SK-N-SH (cell line): ENCODE measurements at places on chromosomes 5 and 9.

DNA sequence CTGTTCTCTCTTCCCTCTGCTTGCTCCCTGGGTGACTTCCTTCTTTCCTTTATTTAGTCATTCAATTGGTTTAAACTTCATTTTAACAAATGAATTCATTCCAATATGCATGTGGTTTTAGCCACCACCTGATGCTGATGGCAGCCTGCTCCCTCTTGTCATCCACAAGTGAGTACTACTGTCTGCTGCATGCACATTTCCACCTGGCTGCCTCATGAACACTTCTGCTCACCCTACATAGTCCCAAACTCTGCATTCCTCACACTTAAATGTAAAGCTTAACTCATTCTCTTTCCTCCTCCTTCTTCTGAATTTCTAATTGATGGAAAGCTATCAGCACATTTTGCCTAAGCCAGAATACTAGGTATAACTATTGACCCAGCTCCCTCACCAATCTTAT is 184.7 kb upstream of the ZNF462 start:
- no peak for DNase-seq

DNA sequence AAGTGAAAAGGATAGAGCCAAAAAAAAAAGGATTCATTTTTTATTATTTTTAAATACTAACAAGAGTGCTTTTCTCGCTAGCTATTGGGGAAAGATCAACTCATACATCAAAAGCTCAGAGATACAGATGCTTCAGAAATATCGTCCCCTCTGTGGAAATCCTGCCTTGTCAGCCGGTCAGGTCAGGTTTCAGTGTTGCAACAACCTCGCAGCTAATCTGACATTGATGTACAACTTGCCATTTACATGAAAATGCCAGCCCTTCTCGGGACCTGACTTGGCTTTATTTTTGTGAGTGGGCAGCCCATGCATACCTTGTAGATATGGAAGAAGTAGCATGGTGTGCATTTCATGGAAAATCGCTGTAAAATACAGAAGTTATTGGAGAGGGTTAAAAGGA is 358.8 kb upstream of the ADAMTS16 start:
- no peak for DNase-seq

DNA sequence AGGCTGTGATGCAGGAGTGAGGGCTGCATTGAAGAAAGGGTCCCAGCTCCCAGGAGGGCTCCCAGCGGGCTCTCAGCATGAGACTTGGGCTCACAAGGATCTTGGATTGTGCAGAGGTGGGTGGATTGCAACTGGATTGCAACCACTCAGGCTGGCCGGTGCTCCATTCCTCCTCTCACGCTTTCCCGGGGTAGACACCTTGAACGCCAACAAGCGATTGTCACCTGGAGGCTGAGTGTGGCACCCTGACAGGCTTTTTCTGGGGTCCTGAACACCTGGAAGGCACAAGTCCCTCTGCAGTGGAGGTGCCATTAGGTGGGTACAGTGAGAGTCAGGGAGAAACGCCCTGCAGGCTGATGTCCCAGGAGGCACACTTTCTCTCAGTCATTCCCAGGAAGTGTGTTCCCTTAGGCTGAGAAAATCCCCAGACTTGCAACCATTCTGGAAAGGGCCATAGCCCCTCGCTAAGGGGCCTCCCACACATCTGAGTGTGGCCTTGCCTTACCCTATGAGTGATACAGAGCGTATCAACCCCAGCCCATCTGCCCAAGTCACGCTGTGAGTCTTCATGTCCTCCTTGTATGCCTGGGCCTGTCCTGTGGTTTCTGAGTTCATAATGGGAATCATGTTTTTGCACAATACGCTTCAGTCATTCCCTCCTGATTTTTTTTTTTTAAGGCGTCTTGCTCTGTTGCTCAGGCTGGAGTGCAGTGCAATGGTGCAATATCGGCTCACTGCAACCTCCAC is 488.1 kb downstream of the IRX1 start:
- no peak for DNase-seq

- no peak for DNase-seq
Observed at GRCh38 chr9:20032413-20033006, 243.7 kb upstream of the SLC24A2 start.

- DNase-seq, result peak; percentile 36
Observed at GRCh38 chr5:167415779-167416746, 875.4 kb upstream of the WWC1 start.

- no peak for DNase-seq
Observed at GRCh38 chr5:145246961-145247744, 588.0 kb downstream of the PRELID2 start.

- DNase-seq, result peak; percentile 3
Observed at GRCh38 chr5:105952875-105953274, 1717.9 kb downstream of the EFNA5 start.

DNA sequence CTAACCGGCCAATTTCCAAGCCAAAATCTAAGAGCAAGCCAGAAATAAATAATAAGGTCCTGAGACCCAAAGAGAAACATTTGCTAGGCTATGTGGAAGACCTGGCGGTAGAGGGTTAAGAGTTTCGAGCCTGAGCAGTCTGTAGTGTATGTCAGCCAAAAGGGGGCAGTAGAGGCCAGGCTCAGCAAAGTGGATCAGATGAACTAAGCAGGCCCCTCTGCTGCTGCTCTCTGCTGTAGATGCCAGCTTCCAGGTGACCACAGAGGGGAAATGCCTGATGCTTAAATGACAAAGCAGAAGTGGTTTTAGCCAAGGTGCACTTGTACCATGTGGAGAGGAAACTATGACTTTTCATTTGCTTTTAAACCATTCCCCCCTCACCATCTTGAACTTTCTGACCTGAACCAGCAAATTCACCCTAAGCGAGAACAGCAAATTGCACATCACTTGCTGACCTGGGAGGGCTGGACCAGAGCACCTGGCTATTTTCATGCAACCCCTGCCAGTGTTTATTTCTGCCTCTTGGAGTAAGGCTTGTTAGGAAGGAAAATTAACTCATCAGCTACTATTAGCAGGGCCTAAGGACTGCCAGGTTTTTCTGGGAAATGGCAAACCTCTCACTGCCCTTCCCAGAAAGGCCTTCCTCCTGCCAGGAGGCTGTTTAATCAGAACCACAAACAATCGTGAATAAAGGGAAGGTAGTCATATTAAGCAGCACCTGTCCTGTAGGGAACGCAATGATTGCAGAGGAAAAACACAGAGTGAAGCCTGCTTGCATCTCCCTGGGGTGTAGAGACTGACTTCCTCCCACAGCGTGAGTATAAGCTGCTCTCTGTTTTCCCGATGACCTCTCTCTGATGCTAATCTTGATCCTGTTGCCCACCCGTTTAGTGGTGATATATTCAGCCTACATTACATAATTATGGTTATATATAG is 818.2 kb downstream of the TLR4 start:
- peak; percentile 48 for DNase-seq

DNA sequence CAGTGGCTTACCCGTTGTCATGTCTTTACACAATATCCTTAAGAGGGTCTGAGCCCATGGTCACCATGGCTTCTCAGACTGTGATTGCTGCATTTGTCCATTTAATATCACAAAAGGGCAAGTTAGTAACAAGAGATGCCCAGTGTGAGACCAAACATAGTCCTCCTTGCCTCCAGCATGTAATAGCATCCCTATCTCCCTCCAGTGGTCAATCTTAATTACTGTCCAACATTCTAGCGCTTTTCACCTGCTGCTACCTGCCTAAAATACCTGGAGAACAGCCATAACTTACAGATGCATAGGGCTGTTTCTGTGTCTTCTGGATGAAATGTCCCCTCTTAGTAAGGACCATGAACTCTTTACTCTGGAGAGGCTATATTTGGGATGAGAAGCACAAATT is 267.2 kb upstream of the DAB2 start:
- no peak for DNase-seq

- no peak for DNase-seq
Observed at GRCh38 chr9:87181670-87182069, 234.4 kb upstream of the GAS1 start.

GRCh38 chr5:141875795-141876627 is 2.2 kb downstream of the PCDH1 start:
- peak; percentile 72 for DNase-seq

GRCh38 chr5:14528926-14529325 is 52.7 kb upstream of the OTULINL start:
- DNase-seq, result no peak

DNA sequence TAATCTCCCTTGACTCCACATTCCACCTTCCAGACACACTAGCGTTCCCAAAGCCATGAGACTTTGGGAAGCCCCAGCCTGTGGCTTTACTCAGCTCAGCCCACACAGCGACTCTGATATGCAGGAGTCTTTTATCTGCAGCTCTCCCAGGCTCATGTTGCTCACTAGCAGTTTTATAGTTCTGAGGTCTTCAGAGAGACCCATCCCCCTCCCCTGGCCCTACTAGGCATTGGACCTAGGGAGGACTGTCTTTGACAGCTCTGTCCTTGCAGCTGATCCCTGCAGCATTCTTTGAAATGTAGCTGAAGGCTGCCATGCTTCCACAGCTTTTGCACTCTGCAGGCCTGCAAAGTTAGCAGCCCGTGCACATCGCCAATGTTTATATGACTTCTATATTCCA is 19.9 kb upstream of the CYLC2 start:
- DNase-seq, result no peak

DNA sequence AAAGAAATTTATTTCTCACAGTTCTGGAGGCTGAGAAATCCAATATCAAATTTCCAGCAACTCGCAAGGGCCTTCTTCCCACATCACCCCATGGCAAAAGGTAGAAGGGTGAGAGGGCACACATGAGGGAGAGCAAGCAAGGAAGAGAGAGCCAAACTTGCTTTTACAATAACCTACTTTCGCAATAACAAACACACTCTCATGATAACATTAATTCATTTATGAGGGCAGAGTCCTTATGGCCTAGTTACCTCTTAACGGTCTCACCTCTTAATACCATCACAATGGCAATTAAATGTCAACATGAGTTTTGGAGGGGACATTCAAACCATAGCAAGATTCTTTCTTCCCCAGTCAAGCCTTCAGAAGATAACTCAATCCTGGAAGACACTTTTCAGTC is 11.6 kb upstream of the HRH2 start:
- DNase-seq, result no peak

DNA sequence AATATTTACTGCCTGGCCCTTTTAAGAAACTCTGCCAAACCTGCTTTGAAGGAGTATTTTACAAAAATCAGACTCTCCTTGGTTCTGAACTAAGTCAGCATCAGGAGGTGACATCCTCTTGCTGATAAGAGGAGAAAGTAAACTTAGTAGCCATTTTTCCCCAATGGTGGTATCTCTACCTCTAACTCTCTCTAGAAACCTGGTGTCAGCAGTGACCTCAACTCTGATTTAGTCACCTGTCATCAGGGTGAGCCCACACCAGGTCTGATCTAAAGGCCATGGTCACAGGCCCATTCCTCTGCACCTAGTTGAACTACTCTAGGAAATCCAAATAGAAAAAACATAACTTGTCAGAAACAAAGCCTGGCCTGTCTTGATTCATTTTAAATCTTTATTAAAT is 4.2 kb downstream of the CARNMT1 start:
- DNase-seq, result no peak

DNA sequence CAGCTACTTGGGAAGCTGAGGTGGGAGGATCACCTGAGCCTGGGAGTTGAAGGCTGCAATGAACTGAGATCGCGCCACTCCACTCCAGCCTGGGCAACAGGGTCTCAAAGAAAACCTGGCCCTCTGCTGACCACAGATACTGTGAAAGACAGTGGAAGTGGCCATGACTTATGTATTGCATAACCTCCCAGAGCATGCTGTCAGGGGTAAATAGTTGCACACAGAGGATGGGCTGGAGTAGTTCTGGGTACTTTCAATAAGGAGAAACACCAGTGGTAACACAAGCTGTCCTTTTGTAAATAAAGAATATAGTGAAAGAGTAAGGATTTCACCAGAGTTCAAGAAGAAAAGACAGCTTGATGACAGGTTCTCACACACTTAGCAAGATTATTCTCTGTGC is 1.8 kb downstream of the ACER2 start:
- no peak for DNase-seq

DNA sequence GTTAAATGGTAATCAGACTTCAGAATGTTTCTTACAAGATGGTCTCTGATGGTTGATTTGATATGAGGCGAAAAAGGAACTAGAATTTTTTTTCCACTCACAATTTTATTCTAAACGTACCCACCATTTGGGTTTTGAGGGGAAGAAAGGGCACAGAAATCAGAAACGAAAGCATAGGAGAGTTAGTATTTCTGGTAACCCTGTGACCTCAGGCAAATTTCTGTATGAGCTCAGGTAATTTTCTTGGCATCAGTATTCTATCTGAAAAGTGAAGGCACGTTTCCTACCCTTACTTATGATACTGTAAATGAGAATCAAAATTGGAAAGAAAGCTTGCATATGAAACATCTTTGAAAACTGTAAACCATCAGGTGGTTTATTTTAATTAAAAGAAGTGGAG is 26.5 kb downstream of the TMEFF1 start:
- DNase-seq, result no peak

- DNase-seq, result no peak
Observed at GRCh38 chr9:136934277-136934676, 10.3 kb downstream of the FBXW5 start.

GRCh38 chr9:129549139-129549538 is 71.8 kb downstream of the C9orf50 start:
- no peak for DNase-seq

- DNase-seq, result no peak
Observed at GRCh38 chr5:68315679-68316271, 100.2 kb downstream of the PIK3R1 start.

- DNase-seq, result no peak
Observed at GRCh38 chr5:135964670-135965320, 10.0 kb upstream of the LECT2 start.

DNA sequence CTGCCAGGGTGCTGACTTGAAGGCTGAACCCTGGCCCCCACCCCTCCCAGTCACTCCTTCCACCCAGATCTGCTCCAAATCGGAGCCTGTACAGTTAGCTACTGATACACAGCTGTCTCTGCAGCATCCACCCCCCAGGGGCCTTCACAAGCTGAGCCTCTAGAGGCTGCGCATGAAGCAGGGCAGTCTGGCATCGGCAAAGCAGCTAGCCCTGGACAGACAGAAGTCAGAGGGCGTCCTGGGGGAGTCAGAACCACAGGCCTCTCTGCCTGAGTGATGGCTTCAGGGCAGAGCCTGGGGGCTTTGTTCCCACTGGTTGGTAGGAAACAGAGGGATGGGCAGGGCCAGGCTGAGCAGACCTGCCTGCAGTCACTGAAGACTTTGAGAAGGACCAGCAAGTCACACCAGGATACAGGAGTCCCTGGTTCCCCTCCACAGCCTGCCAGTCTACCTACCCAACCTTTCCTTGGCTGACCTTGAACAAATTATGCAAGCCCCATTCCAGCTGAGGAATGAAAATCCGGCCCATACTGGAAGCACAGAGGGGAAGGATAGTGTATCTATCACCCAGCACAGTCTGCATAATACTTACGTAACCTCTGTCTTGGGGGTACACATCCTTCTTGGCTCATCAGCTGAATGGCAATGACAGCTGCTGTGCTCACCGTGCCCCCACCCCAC is 8.8 kb downstream of the VDAC1 start:
- DNase-seq, result peak; percentile 31
